Bronchial epithelial cell (primary cell): ENCODE measurements at places on chromosomes 7 and 10. TPM values are rescaled to one million over a fixed set of nuclear protein-coding genes. Genes with fewer than 3 reads are reported as not detected.

The SERPINE1 gene
- 20.6 and 54.2 TPM in 2 replicates for total RNA-seq

The ZNF425 gene
- total RNA-seq = 3.7 TPM in 2 replicates

The CCL24 gene
- total RNA-seq = not detected in 2 replicates

The FAM13C gene
- under 0.01 TPM in 1 of 2 replicates, not detected in the other for total RNA-seq

The TDRD1 gene
- 1.8 and 2.1 TPM in 2 replicates for total RNA-seq

The PNLIP gene
- under 0.01 TPM in 2 replicates for total RNA-seq

The VWA2 gene
- total RNA-seq = 1.8 and 3.9 TPM in 2 replicates

The CACNB2 gene
- total RNA-seq = 0.13 TPM in 1 of 2 replicates, not detected in the other

The MNX1 gene
- 0.13 TPM in 1 of 2 replicates, not detected in the other for total RNA-seq

The CCDC3 gene
- 1.8 and 3.7 TPM in 2 replicates for total RNA-seq

The SPDYE2B gene
- not detected in 2 replicates for total RNA-seq

The CPED1 gene
- under 0.01 and 0.26 TPM in 2 replicates for total RNA-seq

The AIMP2 gene
- 50.6 and 79.0 TPM in 2 replicates for total RNA-seq

The LIPM gene
- not detected in 2 replicates for total RNA-seq

The SUN3 gene
- 0.51 and 0.79 TPM in 2 replicates for total RNA-seq
